ENCODE measurements at places on chromosomes 6 and 20.

- DNase-seq, result no peak
These were observed 71.2 kb upstream of the PTPN1 start for GRCh38 chr20:50438986-50439407.

DNA sequence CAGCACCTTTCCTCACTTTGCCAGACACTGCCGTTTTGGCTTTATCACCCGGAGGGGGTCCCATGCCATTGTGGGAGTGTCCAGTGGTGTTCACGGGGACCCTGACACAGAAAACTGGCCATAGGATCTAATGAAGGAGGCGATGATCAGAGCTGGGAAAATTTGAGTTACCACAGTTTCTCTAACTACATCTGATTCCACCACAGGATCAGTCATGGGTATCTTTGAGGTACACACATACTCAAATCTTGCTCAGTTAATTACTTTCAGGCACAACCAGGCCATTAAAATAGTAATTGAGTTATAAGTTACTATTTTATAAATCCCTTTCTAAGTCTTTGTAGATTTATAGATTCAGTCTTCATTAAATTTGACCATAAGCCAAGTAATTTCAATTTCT, 215.1 kb downstream of the PRL start:
- no peak for DNase-seq

- DNase-seq, result no peak
These were observed 141.2 kb upstream of the KCNG1 start for GRCh38 chr20:51163996-51164600.

- no peak for DNase-seq
These were observed 178.7 kb downstream of the OTOR start for GRCh38 chr20:16926626-16927430.

- no peak for DNase-seq
These were observed 103.8 kb downstream of the TMEM242 start for GRCh38 chr6:157219201-157220200.

DNA sequence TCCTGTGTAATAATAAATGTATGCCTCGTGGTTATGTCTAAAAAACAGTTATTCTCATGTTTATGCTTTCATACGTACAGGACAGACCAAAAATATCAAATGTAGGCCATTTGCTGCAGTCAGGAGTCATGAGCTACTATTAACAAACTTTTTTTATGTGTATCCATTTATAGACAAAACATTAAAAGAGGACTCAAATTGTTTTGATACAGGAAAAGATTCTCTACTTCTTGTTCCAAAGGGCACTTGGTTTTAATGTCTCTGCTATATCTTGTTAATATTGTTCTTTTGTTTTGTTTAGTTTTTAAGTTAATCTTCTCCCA, 155.2 kb downstream of the ZDHHC14 start:
- no peak for DNase-seq

GRCh38 chr6:39268171-39268570, 38.9 kb upstream of the KCNK5 start:
- DNase-seq, result no peak

GRCh38 chr20:49268600-49269365, 9.1 kb downstream of the ZNFX1 start:
- no peak for DNase-seq

GRCh38 chr6:138577151-138577915, 78.0 kb upstream of the NHSL1 start:
- DNase-seq, result peak; percentile 88

- DNase-seq, result no peak
These were observed 86.1 kb upstream of the STMND1 start for GRCh38 chr6:17015551-17016381.

GRCh38 chr20:16245879-16246278, 327.4 kb downstream of the KIF16B start:
- DNase-seq, result no peak

GRCh38 chr6:29853245-29853644, 25.6 kb downstream of the HLA-G start:
- no peak for DNase-seq

DNA sequence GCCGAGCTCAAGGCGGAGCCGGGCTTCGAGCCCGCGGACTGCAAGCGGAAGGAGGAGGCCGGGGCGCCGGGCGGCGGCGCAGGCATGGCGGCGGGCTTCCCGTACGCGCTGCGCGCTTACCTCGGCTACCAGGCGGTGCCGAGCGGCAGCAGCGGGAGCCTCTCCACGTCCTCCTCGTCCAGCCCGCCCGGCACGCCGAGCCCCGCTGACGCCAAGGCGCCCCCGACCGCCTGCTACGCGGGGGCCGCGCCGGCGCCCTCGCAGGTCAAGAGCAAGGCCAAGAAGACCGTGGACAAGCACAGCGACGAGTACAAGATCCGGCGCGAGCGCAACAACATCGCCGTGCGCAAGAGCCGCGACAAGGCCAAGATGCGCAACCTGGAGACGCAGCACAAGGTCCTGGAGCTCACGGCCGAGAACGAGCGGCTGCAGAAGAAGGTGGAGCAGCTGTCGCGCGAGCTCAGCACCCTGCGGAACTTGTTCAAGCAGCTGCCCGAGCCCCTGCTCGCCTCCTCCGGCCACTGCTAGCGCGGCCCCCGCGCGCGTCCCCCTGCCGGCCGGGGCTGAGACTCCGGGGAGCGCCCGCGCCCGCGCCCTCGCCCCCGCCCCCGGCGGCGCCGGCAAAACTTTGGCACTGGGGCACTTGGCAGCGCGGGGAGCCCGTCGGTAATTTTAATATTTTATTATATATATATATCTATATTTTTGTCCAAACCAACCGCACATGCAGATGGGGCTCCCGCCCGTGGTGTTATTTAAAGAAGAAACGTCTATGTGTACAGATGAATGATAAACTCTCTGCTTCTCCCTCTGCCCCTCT, 1.1 kb downstream of the CEBPB start:
- DNase-seq, result peak; percentile 33

DNA sequence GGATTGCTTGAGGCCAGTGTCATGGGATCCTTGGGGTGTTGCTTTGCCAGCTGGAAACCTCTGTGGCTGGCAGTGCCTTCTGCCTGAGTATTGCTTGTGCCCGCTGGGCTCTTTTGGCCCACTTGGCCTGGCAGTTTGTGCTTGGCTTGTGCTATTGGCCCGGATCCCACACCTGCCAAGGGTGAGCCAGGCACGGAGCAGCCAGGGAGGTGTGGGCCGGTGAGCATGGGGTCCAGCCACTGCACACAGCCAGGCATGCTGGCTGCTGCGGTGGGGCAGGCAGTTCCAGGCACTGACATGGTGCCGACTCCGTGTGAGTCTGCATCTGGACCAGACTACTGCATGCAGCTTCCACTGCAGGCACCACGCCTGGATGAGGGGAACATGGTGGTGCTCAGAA, 62.5 kb upstream of the SYNCRIP start:
- DNase-seq, result no peak

DNA sequence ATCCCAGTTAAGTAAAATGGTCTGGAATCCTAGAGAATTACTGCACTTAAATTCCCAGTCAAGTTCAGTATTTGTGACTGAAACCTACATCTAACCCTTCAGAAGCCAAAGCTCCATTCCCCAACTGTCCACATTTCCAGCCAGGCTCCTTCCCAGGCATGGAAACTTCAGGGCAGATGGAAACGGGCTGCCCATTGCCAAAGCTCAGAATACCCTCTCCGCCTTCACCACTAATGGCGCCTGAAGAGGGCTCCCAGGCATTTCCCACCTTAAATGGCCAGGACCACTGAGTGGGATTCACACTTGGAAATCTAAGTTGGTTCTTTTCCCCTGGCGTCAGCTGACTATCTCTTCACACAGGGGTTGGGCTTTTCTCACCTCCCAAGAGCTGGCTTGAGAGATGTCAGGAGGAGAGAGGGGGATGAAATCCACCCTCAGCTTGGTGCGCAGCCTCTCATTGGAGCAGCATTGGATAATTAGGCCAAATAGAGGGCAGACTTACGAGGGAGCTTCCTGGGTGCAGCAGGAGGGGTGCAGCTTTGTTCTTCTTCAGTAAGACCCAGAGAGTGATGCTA, 82.9 kb downstream of the ANKRD60 start:
- no peak for DNase-seq

DNA sequence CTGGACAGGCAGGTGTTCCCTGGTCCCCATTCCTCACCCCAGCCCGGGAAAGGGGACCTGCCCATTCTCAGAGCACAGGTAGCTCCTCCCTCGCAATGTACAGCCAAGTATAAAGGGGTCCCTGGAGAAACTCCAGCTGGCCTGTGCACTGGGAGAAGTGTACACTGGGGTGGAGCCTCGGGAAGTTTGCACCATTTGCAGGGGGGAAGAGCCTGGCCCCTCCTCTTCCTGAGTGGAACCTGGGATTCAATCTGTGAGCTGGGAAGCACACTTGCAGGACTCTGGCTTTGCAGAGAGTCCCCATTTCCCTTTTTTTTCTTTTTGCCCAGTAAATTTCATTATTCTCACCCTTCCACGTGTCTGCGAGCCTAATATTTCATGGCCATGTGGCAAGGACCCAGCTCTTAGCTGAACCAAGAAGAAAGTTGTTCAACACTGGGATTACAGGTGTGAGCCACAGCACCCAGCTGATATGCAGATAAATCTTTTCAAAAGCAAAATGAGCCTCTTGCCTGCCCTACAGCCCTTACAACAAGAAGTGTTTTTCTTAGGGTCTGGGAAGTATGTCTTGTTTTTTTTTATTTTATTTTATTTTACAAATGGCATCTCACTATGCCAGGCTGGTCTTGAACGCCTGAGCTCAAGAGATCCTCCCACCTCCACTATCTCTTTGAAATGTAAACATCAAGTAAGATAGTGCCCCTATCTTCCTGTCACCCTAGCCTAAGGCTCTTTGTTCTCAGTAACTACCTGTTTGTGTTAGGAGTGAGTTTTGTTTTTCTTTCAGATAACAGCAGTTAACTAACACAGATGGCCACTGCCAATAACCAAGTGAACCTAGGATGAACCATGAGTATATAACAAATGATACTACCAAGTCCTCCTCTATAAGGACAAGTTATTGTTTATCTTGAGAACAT, 9.3 kb upstream of the RNGTT start:
- no peak for DNase-seq

DNA sequence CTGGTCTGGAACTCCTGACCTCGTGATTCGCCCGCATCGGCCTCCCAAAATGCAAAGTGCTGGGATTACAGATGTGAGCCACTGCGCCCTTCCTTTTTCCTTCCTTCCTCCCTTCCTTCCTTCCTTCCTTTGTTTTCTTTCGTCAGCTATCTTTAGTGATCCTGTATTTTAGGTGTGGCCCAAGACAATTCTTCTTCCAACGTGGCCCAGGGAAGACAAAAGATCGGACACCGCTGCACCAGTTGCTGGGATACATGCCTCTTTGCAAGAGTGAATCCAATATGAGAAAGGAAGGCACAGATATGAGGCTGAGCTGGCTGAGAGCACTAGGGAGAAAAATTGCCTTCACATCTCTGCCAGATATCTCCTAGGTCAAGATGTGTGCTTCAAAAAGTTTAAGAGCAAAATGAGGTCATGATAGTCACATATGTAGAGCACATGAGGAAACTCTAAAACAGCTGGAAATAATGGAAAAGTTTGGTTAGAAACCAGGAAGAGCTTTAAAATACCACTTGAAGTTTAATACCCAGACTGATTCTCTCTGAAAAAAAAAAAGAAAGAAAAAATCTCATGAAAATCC, 41.8 kb downstream of the OR2B2 start:
- no peak for DNase-seq

- DNase-seq, result no peak
These were observed 861.1 kb downstream of the DHX35 start for GRCh38 chr20:39823224-39823623.

- no peak for DNase-seq
These were observed 41.6 kb downstream of the C6orf15 start for GRCh38 chr6:31070711-31071197.

DNA sequence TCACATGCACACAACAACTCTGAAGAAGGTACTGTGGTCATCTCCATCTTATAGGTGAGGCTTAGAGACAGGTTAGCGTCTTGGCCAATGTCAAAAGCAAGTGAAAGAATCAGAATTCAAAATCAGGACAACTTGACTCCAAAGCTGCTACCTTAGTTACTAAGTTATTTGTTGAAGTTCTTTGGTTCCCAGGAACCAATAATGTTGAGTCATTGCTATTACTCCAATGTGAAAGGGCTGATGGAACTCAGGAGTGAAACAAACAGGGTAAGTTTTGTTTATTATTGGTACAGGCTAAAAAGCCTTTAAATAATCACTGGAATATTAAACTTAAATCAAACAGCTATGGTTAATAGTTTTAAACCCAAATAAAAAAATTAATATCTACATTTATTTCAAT, 111.1 kb downstream of the PDSS2 start:
- DNase-seq, result no peak

DNA sequence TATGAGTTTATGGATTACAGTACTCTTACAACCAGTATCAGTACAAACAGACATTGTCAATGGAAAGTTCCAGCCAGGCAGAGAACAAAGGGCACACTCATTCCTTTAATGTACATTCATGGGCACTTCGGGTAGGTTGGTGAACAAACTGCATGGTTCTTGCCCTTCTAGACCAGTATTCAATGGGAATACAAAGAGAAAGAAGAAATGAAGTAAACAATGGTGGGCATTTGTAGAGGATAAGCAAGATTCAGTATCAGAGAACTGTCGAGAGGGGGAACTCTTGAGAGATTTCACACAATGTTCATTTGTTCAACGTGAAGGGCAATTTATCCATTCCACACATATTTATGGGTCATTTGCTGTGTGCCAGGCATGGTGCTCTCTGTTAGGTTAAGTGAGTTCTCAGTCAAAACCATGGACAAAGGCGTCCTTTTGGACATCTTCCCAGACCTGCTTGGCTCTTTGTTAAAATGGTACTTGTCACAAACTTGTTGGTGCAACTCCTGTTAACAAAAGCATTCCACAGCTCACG, 714.8 kb downstream of the DHX35 start:
- peak; percentile 17 for DNase-seq

DNA sequence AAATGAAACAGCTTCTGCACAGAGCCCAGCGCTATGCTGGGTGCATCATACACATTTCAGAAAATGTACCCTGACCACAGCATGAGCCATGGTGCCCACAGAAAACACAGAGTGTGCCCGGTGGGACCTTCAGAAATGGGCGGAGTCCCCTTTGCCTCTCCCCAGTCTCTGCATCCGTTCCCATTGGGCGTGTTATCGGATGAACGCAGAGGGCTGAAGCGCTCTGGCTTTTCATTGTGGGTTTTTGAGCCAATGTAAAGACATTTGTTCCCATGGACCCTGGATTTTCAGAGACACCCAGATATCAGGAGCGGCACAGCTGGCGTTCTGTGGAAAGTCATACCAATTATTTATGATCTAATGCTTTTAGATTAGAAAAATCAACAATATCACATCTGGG, 99.8 kb downstream of the DACT2 start:
- no peak for DNase-seq

DNA sequence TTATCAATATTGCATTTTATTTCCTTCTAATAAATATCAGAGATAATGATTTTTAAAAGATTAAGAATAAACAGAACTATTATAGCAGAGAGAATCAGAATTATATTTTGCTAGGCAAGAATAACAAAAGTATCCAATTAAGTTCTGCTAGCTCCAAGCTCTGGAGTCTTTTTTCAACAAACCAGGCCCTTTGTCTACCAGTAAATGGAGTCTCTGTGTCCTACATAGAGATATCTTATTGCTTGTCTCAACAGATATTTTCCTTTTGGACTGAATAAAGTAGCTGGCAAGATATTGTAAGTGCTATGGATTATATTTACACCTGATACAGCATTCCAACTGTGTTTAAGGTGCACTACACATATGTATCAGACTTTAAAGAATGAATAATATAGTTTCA, 107.1 kb downstream of the DST start:
- no peak for DNase-seq
